Inflammatory macrophage (primary cell): ENCODE measurements at places on chromosomes 6 and 20.

DNA sequence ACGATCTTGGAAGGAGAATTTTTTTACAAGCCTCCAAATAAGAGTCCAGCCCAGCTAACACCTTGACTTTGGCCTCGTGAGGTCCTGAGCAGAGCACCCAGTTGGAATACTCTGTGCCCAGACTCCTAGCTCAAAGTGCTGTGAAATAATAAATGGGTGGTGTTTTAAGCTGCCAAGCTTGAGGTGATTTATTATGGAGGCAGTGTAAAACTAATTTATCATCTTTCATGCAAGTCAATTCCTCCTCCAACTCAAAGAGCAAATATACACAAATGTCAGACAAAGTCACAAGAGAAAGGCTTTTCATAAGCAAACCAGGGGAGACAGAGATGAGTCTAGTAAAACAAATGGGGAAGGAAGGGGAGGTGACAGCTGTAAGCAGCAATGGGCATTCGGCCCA, 12.7 kb downstream of the ABT1 start:
- DNase-seq: no peak

DNA sequence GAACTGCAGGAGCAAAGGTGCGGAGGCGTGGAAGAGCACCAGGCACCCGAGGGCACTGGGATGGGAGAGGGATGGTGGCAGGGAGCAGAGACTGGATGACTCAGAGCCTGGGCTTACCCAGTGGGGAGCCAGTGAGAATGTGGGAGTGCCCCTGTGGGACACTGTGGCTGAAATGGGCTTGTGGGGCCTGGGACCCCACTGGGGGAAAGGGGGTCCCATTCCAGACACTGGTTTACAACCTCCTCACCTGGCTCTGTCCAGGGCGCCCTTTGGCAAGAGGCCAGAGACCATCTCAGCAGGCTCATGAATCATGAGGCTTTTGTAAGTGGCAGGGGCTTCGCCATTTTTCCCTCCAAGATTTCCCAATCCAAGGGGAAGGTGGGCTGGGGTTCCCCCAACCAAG, 124.0 kb upstream of the MAFB start:
- no peak for DNase-seq

DNA sequence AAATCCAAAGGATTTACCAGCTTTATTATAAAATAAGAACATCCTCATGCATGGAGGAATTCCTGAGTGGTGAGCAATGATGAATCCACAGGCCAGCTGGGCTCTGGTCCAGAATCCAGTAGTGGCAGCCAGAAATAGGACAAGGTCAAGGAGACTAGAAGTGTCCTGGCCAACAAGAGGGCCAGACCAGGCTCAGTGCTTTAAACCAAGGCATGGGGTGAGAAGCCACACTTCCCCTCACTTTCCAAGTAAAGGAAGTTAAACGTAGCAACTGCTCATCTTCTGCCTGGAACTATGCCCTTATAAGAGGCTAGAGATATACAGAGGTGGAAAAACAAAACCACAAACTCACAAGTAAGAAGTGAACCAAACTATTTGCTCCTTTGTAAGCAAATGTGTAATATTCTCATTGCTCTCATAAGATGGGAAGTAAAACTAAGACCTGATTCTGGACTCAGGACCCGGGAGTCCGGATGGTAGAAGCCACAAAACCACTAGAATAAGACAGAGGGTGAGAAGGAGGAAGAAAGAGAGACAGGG, 253.2 kb downstream of the UST start:
- peak; percentile 31 for DNase-seq

DNA sequence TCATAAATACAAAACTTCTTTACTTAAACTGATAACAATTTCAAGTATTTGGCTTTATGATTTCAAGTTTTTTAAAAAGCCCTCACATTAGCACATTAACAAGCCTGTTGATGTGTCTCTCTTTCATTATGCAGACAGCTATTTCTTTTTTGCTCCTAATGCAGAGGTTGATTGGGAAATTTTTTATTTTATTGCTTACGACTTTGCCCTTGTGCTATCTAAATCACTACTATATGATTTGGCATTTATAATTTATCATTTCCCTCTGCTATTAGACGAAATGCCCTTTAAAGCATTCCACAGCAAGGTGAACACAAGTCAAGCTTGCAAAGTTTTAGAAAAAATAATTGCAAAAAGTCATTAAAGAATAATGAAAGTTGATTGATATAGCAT, 54.5 kb upstream of the REV3L start:
- no peak for DNase-seq

- DNase-seq: no peak
These were observed 42.7 kb downstream of the SASH1 start for GRCh38 chr6:148385379-148385778.

DNA sequence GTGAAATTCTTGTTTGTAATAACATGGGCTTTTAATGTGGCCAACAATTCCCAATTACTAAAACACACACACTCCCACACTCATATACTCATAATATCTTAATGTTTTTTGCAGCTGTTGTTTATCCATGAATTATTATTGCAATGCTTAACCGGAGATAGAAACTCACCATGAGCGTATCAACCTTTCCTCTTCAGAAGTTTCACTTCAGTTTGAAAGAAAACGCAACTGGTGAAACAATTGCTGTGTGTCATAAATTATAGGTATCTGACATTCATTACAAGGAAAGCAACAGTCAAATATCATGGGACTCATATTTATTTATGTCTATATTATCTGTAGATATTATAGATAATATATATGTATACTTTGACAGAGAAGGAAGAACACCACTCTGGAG, 104.1 kb downstream of the HDGFL1 start:
- DNase-seq: no peak

DNA sequence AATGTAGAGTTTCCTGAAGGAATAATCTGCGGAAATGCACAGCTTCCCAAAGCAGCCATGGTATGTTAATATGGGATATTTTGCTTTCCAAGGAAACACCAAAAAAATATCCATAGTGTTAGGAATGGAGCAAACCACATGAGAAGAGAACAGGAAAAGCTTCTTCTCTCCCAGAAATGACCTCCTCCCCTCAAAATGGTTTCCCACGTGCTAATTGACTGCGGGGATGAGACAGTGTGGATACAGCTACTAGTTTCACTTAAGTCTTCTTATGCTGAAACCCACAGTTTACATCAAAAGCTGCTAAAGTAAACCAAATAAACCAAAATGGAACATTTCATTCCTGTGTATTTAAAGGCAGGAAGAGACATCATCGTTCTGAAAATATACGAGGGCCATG, 69.4 kb downstream of the FYN start:
- DNase-seq: no peak

DNA sequence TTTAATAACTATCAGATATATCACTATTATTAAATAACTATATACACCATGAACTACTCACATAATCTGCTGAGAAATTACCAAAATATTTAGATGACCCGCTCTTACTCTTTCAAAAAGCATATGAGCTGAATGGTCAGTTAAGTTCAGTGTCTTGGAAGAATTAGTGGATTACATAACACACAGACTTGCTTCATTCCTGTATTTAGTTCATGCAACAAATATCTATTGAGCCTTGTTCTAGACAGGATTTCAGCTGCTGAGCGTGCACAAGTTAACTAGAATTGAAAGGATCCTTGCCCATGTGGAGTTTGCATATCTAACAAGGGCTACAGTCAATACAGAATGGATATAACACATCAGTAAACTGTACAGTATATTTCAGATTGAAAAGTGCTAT, 566.2 kb downstream of the CBLN4 start:
- DNase-seq: no peak

DNA sequence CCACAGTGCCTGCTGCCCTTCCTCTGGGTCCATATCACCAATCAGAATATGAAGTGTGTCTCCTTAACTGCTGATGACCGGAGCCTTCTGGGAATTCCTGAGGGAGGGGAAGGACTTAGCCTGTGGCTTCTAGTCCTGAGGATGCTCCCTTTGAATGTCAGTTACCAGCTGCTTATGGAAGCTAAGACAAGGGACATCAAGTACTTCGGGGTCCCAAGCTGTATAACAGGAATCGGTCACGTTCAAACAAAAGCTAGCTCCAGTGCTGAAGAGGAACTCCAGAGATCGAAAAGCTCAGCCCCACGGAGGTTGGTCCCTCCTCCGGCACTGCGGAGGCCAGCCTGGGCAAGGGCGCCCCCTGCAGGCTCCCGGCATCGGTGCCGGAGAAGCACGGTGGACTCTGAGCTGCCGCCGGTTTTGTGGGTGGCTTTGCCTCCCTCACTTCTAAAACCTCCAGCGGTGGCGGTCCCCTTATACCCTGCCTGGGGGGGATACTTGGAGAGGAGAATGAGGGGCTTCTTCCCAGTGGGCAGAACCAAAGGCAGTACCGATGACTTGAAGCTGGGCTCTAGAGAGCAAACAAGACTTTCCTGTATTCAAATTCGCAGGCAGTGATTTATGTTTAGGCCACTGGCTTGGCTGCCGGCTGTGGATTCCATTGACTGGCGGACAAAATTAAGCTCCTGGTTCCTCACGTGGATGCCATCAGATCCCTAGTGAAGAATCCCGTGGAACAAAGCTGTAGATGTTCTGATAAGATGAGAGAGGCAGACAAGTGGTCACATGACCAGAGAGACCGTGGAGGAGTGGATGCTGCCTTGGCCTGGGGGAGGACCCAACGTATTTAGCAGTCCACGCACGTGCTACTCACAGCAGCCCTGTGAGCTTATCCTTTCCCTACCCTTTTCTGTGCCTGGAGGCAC, 16.2 kb upstream of the UBR2 start:
- DNase-seq: peak; percentile 89
